ENCODE measurements at places on chromosomes 6 and 20.

DNA sequence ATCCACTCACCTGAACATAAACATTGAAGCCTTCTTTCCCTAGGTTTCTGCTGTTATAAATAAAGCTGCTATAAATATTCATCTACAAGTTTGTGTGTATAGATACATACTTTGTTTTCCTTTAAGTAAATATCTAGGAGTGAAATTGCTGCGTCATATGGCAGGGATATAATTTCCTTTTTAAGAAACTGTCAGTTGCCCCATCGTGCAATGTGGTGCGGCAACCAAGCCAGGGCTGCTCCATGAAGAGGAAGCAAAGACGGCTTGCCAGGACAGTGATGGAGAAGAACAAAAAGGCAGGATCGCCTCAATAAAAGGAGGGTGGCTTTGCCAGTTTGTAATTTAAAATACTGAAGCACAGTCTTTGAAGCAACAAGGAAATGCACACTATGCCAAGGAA lies 36.6 kb downstream of the CITED2 start:
- DNase-seq: no peak

- DNase-seq: no peak
Measured at GRCh38 chr6:134502614-134503549, 185.0 kb upstream of the SGK1 start.

- DNase-seq: no peak
Measured at GRCh38 chr6:88952065-88952704, 11.2 kb downstream of the RNGTT start.

DNA sequence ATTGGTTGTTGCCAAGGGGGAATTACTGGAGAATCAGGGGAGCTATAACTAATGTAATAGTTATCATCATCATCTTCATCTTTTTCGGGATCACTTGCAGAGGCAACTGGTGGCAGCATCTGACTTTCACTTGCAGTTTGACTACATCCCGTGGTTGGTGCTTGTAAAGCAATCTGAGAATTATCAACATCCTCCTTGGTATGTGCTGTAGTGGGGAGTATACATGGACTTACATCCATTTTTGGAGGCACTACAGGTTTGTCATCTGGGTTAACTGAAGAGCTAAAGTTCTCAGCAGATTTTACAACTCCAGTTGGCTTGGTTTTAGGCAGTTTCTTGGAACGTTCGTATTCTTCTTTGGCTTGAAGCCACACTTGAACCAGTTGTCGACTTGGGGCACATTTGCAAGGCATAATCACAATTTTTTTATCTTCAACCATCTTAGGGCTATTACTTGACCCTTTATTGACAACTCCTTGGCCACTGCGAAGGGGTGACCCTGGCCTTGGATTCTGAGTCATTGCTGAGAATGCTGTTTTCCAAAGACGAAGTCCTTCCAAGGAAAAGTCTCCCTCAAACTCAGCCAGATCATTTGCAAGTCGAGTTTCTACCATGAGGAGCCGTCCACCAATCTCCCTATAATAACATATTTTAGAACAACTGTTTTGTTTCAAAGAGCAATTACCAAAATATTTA lies 115.5 kb downstream of the REV3L start:
- peak; percentile 72 for DNase-seq

Measured in activated CD4-positive, alpha-beta T cell treated with anti-CD3 and anti-CD28 coated beads, Interleukin-2, amount 50 U/mL, for 16 hours (primary cell).